Ascending aorta (tissue), 2 donors: ENCODE measurements at places on chromosomes 5 and 9.

- no peak for DNase-seq
These were observed 23.4 kb upstream of the LECT2 start for GRCh38 chr5:135978212-135978631.

DNA sequence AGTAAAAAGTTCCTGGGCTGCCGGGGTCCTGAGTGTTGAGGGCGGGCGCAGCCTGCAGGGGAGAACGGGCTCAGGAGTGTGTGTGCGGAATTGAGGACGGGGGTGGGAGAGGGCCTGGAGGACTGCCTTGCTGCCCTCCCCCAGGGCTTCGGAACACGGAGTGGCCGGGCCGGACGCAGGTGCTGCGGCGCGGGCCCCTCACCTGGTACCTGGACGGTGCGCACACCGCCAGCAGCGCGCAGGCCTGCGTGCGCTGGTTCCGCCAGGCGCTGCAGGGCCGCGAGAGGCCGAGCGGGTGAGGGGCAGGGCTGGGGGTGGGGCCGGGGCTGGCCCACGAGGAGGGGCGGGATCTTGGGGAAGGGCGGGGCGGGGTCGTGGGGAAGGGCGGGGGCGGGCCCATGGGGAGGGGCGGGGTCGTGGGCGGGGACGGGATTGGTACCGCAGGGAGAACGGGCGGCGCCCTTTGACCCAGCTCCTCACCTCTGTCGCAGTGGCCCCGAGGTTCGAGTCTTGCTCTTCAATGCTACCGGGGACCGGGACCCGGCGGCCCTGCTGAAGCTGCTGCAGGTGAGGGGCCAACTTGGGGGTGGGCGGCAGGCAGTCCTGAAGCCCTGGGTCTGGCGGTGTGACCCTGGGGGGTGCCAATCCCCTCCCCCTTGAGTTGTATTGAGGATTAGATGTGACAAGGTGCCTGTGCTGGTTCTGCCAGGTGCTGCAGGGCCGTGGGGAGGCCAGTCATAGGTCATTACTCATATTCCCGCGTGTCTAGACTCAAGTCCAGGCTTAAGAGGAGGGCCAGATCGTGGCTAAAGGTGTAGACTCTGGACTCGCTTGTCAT is 7.1 kb downstream of the FPGS start:
- no peak for DNase-seq

GRCh38 chr9:1637401-1637800 is 377.7 kb upstream of the SMARCA2 start:
- DNase-seq = no peak

DNA sequence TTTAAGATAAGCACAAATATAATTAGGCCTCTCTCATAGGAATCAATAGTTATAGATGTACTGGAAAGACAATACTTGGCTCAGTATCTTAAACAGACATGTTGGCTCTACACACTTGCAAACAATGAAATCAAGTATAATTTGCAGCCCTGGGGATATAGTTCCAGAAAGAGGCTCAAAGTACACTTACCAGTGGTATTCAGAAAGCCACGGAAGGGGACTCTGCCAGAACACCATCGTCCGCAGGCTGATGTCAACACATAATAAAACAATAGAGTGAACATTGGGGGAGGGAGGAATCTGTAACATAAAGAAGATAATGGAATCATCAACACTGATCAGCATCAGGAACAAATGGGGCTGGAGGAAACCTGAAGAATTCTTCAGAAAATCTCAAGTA is 31.2 kb upstream of the EBF1 start:
- DNase-seq = no peak

- DNase-seq = no peak
These were observed 342.9 kb downstream of the SPOCK1 start for GRCh38 chr5:137156180-137156579.

DNA sequence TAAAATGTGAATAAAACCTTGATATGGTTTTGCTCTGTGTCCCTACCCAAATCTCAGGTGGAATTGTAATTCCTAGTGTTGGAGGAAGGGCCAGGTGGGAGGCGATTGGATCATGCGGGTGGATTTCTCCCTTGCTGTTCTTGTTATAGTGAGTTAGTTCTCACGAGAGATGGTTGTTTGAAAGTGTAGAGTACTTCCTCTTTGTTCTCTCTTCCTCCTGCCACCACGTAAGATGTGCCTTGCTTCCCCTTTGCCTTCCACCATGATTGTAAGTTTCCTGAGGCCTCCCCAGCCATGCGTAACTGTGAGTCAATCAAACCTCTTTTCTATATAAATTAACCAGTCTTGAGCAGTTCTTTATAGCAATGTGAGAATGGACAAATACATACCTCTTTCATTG is 34.9 kb downstream of the TARS1 start:
- no peak for DNase-seq

- no peak for DNase-seq
These were observed 46.7 kb downstream of the TGFBI start for GRCh38 chr5:136075466-136075891.

DNA sequence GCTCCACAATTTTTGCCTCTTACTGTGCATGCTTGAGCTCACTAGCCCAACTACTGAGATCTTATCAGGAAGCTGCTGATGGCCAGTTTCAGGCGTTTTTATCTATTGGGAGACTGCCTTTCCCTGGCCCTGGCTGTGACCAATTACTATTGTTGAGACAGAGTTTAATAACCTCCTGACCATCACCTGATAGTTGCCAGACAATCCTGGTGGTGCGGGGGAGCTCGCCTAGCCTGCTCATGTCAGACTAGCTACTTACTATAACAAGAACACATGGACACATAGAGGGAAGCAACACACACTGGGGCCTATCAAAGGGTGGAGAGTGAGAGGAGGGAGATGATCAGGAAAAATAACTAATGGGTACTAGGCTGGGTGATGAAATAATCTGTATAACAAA is 13.0 kb upstream of the OXCT1 start:
- no peak for DNase-seq

DNA sequence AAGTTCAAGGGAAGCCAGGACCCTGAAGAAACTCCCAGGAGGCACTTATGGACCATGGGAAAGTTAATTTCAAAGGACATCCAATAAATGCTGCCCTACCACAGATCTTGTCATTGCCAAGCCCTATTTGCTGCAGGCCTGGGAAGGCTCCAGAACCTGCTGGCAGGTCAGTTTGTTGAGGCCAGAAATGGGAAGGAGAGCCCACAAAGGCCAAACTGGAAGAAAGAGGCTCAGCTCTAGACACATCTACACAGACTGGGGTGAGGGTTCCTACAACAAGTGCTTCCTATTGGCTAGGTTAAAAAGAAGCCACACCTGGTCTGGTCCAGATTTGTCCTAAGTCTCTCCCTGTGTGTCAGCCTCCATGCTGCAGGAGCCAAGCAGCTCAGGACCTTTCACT is 94.4 kb downstream of the SIL1 start:
- DNase-seq = no peak

DNA sequence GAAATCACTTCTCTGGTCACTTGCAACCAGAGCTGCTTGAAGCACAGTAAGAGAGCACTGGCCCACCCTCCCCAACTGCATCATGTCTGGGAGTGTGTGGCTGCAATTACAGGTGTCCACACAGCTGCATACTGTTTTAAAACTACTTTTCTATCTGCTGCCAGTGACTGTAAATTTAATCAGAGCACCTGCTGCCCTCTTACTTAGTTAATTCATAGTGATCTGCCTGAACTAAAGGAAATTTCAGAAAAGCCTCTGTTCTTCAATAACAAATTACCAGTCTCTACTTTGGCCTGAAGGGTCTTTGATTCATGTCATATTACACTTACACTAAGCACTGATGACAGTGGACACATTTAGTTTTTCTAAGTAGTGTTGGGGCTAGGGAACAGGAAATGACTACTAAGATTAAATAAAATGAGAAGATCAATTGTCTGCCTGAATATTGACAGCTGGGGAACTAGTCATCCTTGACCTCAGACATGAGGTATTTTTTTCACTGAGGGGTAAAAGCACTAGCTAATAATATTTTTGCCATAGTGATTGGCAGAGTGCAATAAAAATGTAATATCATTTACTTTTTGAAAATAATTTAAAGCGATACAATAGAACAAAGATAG is 788.9 kb upstream of the GRAMD2B start:
- DNase-seq = no peak

DNA sequence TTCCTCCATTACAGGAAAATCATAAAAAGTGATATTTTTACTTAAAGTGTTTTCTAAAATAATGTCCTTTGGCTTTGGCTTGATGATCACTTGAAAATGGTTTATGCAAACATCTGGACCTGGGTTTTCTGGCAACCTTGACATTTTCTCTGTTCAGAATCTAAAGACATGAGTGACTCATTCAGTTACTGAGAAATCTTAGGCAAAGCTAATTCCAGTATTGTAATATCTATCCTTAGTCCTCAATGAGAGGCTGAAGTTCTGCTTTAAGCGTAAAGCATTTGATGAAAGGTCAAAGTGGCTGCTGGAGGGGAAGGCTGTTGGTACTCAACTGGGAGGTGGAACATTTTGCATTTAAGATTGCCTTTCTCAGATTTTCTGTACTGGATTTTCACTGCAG is 2.3 kb downstream of the MAN2A1 start:
- DNase-seq = no peak

GRCh38 chr9:71764463-71764862 is 3.9 kb downstream of the CEMIP2 start:
- DNase-seq = no peak

GRCh38 chr9:77111408-77111807 is 65.9 kb upstream of the VPS13A start:
- DNase-seq = no peak
